ENCODE measurements at places on chromosomes 16 and 17.
A peak's percentile ranks its signal among the peaks of the same experiment; 100 is the strongest.

DNA sequence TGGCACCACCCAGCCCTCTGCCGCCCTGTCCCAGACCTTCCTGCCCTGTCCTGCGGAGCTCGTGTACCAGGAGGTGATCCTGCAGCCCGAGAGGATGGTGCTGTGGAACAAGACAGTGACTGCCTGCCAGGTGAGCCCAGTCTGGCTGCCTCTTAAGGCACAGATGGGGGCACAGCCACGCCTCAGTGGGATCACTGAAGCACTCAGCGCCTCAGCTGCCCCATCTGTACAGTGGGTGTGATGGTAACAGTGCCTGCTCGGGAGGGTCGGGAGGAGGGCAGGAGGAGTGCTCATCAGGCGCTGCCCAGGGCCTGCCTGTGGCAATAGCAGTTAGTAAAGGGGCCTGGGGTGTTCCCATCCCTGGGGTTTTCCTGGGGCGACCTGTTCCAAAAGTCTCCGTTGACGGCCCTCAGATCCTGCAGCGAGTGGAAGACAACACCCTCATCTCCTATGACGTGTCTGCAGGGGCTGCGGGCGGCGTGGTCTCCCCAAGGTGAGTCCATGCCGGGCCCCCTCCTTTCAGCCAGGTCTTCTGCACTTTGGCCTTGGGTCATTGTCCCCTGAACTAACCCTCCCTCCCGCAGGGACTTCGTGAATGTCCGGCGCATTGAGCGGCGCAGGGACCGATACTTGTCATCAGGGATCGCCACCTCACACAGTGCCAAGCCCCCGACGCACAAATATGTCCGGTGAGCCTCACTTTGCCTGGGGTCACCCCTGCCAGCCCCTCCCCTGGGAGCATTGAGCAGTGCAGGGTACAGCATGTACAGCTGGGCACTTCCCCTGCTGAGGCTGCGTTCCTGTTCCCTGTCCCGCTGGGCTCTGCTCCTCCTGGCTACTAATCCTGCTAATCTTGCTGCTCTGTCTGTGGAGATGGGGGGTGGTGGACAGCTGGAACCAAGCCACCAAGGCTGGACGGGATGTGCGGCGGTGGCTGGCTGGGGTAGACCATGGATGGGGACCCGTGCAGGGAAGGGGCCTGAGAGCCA lies 4.5 kb upstream of the TCAP start:
- peak; percentile 60 for DNase-seq

GRCh38 chr16:51747329-51747728 lies 596.3 kb upstream of the SALL1 start:
- DNase-seq = no peak

- no peak for DNase-seq
Observed at GRCh38 chr16:82643936-82644630, 17.3 kb downstream of the CDH13 start.

DNA sequence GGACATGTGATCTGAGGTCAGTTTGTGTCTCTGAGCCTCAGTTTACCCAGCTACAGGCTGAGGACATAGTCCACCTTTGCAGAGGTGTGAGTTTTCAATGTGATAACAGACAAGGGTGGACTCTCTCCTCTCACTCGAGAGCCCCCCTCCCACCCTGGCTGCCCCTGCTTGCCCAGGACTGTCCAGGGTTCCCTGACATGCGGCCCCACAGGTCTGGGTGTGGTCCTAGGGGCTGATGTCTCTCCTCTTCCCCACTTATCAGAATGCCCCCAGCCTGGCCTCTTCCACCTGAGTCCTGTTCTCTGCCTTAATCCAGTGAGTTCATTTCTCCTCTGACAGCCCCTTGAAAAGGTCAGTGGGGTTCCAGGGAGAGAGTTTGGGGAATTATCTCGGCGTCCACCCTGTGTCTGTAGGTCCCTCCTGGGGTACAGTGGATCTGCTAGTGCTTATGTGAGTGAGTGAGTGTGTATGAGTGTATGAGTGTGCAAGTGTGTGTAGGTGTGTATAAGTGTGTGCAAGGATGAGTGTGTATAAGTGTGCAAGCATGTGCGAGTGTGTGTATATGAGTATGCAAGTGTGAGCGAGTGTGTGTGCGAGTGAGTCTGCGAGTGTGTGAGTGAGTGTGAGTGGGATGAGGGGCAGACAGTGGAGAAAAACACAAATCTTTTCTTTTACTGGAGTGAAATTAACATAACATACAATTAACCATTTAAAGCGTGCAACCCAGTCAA lies 175.0 kb downstream of the IRF8 start:
- DNase-seq = no peak
